GM12878 (cell line): ENCODE measurements at places on chromosomes 12 and 14. TPM values are rescaled to one million over a fixed set of nuclear protein-coding genes. Genes with fewer than 3 reads are reported as not detected.

The SERPINA9 gene
- total RNA-seq: not detected in 2 replicates

The IKZF4 gene
- total RNA-seq: 4.6 and 5.8 TPM in 2 replicates

The CIDEB gene
- total RNA-seq: 5.1 and 5.5 TPM in 2 replicates

The RAPGEF3 gene
- 0.64 and 0.88 TPM in 2 replicates for total RNA-seq

- no peaks in the 10 kb centered on the region for H3K4me1 ChIP-seq
- no peak overlapping the region for H3K4me3 ChIP-seq
- DNase-seq: no peak
Measured at GRCh38 chr14:66104486-66104885, 381.7 kb upstream of the CCDC196 start.
